A172 (cell line): ENCODE measurements at places on chromosomes 13 and 19. TPM values are rescaled to one million over a fixed set of nuclear protein-coding genes. Genes with fewer than 3 reads are reported as not detected.
A peak's percentile ranks its signal among the peaks of the same experiment; 100 is the strongest.

- peak; percentile 36 for DNase-seq
Observed at GRCh38 chr13:96650301-96650886, 343.9 kb downstream of the OXGR1 start.

DNA sequence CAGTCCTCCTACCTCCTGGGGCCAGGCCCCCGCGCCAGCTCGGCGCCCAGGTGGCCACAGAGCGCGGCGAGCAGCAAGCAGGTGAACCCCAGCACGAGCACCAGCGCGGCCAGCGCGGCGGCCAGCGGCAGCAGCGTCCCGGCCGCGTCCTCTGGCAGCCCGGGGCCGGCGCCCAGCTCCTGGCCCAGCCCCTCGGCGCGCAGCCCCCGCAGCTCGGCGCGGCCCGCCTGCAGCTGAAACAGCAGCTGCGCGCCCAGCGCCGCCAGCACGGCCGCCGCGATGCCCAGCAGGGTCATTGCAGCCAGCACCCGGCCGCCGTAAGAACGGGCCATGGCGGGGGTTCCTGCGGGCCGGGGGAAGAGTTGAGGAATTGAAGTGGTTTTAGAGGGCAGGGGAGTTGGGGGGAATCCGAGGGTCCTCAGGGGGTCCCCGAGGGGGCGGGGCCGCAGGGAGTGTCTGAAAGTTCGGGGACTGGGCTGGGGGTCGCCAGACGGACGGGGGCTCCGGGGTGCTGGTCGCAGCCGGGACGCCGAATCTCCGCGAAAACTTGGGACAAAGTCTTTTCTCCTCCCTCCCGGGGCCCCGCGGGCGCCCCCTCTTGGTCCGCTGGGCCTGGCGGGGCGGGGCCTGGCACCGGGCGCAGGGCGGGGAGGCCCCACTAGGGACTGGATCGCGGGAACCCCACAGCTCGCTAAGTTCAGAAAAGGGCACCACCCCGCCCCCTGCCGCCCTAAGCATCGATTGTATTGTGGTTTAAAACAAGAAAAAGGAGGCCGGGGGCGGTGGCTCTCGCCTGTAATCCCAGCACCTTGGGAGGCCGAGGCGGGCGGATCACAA lies at the start of gene TMEM221:
Gene TMEM221 (minus strand): TSS at position 538 of the 837 bp plus-strand sequence. CDS start 206 bp downstream, at position 332.
- DNase-seq = no peak

DNA sequence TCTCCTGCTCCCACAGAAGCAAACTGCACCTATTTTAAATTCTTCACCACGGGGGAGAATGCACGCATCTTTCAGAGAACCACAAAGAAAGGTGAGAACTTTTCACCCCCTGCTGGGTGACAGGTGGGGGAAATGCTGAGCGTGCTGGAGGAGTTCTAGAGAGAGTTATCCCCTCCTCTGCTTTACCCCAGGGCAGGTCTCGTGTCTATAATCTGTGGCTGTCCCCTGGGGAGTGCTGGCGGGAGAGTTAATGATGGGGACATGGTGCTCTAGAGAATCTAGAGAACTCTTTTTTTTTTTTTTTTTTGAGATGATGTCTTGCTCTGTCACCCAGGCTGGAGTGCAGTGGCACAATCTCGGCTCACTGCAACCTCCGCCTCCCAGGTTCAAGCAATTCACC lies 6.8 kb downstream of the CACNG6 start:
- DNase-seq = no peak

- no peak for DNase-seq
Observed at GRCh38 chr19:16003391-16003790, 54.6 kb downstream of the OR10H4 start.

GRCh38 chr13:95388420-95389079 lies 87.3 kb upstream of the ABCC4 start:
- DNase-seq = no peak

DNA sequence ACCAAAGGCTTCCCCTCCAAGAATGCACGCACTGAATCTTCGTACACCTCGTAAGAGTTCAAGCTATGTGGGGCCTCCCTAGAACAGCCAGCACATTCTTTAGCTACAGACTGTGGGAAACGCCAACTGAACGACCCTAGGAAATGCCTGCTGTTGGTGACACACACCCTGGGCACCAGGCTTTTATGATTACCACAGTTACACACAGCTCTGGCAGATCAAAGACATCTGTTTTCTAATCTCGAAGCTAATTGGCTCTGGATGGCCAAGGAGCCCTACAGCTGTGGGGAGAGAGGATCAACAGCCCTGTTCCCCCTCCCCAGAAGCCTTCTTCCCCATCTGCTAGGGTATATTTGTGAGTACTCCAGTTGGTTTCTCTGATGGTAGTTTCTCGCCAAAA lies 123.0 kb downstream of the COL4A1 start:
- DNase-seq = no peak

- no peak for DNase-seq
Observed at GRCh38 chr13:66222926-66223325, 1007.2 kb downstream of the PCDH9 start.

DNA sequence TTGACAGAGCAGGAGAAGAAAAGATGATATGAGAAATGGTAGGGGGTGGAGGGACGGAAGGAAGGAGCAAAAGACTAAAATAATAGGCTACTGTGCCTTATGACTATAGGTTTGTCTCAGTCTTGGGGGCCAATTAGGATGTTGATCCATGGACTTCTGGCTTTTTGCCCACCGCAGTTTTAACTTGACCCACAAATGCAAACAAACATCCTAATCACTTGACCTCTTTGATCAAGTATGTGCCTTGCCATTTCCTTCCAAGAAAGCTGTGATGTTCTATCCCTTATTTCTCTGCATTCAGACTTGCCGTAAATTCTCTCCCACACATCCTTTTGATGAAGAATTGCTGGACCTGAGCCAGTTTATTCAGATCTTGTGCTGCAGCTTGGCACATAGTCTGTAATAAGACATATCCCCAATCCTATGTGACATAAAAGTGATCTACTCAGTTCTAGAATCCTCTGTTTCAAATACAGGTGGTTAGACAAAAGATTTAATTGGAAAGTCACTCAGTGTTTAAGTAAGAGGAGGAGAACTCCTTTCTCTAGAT lies 62.8 kb downstream of the TPT1 start:
- no peak for DNase-seq

GRCh38 chr19:44617110-44617880 lies 3.9 kb downstream of the IGSF23 start:
- no peak for DNase-seq

- no peak for DNase-seq
Observed at GRCh38 chr13:112181336-112182067, 114.6 kb downstream of the SOX1 start.

DNA sequence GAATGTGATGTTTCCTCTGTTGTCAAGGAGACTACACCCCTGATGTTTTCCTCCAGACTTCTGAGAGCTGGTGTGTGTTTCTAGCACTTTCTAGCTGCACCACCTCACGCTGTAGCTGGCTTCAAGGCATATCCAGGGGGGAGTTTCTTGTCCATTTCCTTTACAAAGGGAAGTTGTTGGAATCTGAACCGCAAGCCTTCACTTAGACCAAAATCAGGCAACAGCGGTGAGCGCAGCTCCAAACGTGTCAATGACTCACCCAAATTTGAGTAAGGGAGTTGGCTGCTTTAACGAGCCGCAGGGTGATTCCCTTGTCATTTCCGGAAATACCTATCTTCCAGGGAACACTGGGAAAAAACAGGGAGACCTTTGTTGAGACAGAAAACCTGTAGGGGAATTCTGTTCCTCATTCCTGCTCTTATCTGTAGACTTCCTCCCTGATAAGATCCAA lies 2.5 kb downstream of the LDLR start:
- peak; percentile 99 for DNase-seq

GRCh38 chr19:44796701-44797115 lies 12.2 kb upstream of the BCAM start:
- DNase-seq = peak; percentile 13

GRCh38 chr13:63124863-63125262 lies 1709.2 kb upstream of the PCDH20 start:
- DNase-seq = peak; percentile 57

- DNase-seq = peak; percentile 27
Observed at GRCh38 chr13:41411522-41411921, 45.8 kb upstream of the RGCC start.

- peak; percentile 72 for DNase-seq
Observed at GRCh38 chr13:113742000-113742441, 17.0 kb upstream of the TMEM255B start.

DNA sequence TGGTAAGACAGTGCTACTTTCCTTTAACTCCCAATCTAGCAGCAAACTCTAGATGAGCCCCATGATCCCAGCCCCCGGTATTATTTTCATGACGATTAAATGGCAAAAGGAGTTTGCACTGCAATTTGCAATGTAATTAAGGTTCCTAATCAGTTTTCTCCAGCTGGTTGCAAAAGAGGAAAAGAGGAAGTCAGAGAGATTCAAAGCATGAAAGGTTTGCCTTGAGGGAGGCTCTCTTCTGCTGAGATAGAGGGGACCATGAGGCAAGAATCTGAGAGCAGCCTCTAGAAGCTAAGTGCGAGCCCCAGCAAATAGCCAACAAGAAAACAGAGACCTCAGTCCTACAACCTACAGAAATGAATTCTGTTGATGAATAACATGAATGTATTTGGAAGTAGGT lies 527.1 kb downstream of the UQCRFS1 start:
- no peak for DNase-seq

DNA sequence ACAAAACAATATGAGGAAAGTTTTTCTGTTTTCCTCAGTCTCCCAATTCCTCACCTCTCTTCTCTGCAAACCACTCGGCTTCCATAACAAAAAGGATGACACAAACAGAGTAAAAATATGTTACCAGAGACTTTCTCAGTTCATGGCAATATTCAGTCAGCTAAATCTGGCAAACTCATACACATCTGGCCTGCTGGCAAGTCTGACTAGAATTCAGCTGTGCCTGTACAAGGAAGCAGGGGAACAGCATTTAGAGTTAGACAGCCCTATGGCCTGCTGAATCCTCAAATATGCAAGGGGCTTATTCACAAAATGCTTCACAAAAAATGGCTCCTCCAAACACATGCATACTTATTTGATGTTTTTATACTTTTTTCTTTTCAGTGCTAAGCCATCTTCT lies 227.8 kb downstream of the ENOX1 start:
- no peak for DNase-seq

DNA sequence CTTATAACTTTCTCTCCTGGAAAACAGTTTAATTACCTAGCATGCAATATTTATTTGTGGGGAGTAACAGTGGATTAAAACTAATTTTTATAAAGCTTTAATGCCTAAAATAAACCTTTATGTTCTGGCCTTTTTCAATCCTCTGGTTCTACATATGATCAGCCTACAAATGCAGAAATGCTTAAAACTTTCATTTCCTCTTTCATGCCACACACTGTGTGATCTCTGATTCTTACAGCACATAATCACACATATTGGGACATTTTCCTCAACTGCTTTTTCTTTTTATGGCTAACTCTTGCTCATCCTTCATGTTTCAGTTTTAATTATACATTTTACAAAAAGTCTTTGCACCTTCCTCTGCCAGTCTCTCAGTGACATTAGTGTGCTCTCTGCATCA lies 910.8 kb upstream of the SLITRK6 start:
- no peak for DNase-seq

- peak; percentile 17 for DNase-seq
Observed at GRCh38 chr13:23069566-23069965, 111.2 kb upstream of the SGCG start.

- DNase-seq = no peak
Observed at GRCh38 chr13:94162289-94162688, 317.2 kb downstream of the DCT start.

DNA sequence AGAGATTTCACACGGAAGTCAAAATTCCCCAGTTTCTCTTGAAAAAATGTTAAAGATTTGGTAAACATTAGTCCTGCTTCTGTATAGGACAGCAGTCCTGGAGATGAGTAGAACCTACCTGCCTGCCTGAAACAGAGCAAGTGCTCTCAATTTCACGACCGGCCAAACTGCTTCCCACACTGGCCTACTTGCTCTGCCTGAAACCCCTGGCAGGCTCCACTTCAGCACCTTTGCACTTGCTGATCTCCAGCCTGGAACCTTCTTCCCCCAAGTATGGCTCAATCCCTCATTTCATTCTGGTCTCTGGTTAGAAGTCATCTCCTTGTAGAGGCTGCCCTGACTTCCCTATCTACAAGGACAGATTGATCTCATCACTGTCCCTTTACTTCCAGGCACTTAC lies 271.4 kb downstream of the DLEU7 start:
- no peak for DNase-seq

DNA sequence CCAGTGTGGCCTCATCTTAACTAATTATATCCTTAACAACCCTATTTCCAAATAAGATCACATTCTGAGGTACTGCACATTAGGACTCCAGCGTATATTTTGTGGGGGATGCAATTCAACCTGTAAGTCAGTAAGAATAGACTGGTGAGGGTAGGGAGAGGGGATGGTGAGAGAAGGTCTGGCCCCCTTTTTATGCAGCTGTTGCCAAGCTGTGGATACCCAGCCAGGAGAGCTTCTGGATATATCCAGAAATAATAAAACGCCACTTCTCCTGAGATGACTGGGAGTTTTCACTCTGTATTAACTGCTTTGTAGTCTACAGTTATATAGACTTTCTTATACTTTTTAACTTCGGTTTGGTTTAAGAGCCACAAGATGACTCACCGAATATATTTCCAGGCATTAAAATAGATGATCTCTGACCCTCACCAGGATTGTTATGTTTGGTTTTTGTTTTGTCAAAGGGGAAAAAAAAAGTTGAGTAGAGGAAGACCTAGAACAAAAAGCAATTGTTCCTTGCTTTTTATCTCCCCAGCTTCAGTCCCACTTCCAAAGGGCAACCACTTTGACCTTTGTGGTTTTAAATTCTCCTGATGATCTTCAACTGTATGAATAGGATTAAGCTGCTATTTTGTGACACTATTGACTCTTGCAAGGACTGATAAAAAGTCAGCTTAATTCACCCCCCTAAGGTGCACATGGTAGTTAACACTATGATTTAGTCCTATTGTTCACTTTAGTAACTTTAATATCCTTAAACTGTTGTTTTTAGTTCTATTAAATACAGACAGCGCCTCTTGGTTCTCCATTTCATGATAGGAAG lies 3.1 kb upstream of the NEK3 start:
- DNase-seq = peak; percentile 74

GRCh38 chr19:38482496-38482895 lies 49.0 kb downstream of the RYR1 start:
- DNase-seq = no peak

- DNase-seq = peak; percentile 93
Observed at GRCh38 chr13:28753208-28753892, 34.6 kb upstream of the SLC46A3 start.

- DNase-seq = peak; percentile 72
Observed at GRCh38 chr19:17346109-17346671, 8.8 kb downstream of the GTPBP3 start.

Gene NCCRP1
- not detected in 2 replicates for total RNA-seq

Gene CPT1C
- 0.53 and 6.1 TPM in 2 replicates for total RNA-seq

Gene DAND5
- total RNA-seq = 0.10 and 0.36 TPM in 2 replicates

Gene FGF22
- total RNA-seq = 0.17 TPM in 1 of 2 replicates, not detected in the other

Gene FAM216B
- not detected in 2 replicates for total RNA-seq

Gene GJB6
- not detected in 2 replicates for total RNA-seq

Gene CLEC4M
- 0.12 TPM in 1 of 2 replicates, not detected in the other for total RNA-seq

Gene ZNF568
- 8.2 and 10.0 TPM in 2 replicates for total RNA-seq

Gene LGALS7B
- not detected in 2 replicates for total RNA-seq
